NCI-H460 (cell line): ENCODE measurements at places on chromosomes 7 and 10.
A peak's percentile ranks its signal among the peaks of the same experiment; 100 is the strongest.

DNA sequence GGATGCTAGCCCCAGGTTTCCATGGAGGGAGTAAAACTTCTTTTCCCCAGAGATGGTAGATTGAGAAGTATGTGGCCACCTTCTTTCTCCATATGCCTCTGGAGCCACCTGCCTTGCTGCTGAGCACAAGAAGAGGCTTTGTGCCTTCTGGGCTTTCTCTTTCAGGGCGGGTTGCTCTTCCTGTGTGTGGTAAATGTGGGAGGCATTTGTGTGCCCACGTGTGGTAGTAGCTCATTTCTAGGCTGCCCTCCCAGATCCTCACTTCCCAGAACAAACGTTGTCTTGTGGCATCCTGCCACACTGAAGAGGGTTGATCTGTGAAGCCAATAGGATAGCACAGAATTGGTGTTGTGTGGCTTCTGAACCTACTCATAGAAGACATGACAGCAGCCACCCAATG lies 342.0 kb upstream of the PODXL start:
- DNase-seq = no peak

DNA sequence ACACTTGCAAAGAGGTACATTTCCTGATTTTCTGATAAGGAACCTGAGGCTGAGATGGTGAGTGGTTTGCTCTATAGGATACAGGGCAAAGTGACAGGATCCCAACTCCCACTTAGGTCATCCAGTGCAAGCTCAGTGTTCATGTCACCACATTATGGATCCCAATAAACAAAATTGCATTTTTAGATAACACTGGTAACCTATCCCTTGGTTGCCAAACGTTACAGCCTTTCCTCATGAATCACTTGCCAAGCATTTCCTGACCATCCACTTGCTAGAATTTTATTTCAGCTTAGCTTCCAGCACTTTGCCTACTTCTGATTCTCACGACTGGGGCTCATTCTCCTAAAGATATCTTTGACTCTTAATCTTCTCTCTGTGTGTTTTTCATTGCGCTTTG lies 131.4 kb upstream of the ODAD2 start:
- DNase-seq = no peak

GRCh38 chr7:31858055-31858454 lies 171.0 kb downstream of the PPP1R17 start:
- no peak for DNase-seq

DNA sequence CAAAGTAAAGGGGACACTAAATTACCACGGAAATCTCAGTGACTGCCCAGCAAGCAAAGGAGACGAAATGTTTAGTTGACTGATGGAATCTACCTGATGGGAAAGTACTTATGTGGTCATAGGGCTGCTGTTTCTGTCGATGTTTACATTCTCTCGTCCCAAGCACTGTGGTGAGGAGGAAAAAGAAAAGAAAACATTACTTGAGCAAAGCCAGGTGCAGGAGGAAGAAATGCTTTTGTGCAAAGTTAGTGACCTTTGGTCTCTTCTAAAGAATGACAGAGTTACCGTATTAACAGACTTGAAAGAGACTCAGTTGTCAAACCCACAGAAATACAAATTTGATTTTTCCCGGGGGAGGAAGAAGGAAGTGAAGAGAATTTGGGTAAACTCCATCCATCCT lies 43.3 kb upstream of the FMC1 start:
- no peak for DNase-seq

DNA sequence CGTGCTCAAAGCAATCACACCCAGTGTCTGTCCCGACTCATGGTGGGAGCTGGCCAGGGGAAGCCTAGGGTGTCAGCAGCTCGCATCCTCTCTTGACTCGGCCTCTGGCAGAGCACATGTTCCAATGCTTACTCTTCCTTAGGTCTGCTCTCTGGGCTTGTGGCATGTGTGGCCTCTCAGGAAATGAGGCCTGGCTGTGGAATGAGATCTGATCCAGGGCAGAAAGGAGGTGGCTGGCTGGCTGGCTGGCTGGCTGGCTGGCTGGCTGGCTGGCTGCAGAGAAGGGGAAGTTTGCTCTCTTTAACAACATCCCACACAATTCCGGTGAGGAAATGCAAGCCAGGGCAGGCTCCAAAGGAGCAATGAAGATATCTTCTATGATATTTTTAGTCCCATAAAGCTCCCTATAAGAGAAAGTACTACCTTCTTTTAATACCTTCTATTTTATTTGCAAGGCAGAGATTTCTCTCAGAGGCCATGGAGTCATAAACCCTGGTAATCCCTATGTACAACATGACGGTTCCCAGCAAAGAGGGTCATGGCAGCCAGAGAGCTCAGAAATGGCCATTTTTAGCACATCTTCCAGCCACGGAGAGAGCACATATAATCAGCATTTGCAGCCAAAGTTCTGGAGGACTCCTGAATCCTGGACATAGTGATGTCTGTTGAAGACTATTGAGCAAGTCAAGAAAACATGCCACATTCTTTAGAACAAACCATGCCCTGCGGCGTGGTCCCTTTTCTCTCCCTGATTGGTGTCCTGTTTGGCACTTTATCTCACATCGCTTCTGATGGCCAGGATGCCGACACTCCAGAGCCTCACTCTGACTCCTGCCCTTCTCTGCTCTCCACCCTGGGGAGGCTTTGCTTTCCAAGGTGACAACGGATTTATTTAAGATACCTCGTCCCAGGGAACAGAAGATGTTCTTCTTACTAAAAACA lies 153.7 kb downstream of the FANK1 start:
- DNase-seq = no peak

DNA sequence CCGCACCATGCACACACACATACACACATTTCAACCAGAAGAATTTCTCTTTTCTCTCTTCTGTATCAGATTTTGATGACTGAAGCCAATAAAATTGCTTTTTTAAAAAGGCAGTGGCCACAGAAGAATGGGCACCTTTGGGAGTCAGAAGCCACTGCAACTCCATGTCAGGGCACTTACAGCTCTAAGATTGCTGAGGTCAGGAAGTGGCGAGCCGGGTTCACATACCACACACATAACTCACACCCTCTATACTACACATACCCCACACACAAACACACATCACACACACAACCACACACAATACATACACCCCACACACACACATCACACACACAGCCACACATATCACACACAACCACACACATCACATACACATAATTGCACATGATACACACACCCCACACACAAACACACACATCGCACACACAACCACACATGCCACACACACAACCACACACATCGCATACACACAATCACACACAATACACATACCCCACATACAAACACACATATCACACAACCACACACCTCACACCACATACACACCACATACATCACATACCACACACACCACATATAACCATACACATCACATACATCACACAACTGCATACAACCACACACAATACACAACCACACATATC lies 31.2 kb downstream of the GPRIN2 start:
- no peak for DNase-seq

DNA sequence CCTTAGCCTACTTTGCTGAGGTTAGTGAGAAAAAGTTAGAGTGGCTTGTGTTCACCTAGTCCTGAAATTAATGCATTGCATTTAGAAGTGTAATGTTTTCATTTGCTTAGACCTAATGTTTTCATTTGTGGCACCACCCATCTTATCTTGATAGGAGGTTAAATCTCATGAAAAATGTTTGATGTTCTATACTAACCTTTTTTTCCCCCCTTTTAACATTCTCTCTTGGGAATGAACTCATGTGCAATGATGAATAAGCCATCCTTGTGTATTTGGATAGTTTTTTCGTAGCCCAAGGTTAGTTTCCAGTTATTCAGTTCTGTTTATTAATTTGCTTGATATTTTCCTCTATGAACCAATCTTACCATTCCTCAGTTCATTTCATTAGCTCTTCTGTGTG lies 2.8 kb downstream of the FHIP2A start:
- no peak for DNase-seq

DNA sequence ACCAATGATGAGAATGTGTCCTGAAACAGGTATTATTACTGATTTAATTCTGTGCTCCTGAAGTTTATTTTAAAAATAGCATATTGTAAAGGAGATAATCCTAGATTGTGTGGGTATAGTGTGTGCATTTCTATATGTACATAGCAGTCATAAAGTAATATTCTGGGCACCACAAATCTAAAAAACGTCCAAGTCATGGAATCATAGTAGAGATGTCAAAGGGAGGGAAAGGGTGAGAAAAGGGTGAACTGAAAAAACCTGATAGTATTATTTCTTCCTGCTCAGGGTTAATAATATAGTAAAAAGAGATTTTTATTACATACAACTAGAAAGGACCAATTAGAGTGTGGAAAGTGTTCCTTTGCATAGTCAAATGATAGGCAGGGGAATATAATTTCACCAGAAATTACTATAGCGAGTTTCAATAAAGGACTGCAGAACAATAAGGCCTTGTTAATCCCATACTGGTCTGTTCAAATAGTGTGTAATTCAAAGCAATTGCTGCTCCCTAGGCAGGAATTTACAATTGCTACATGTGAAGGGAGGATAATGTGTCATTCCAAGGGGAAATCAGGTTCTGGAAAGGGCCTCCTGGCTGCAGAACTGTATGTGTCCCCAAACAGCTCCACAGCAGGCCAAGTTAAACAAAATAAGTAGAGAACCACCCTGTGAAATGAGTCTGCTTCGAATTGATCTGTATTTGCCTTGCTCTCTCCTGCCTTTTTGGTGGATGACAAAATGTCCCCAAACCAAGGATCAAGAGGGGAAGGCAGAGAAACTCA lies 42.5 kb upstream of the KMT2E start:
- DNase-seq = no peak

- DNase-seq = peak; percentile 74
Observed at GRCh38 chr7:157339777-157340677, 3.2 kb downstream of the DNAJB6 start.

DNA sequence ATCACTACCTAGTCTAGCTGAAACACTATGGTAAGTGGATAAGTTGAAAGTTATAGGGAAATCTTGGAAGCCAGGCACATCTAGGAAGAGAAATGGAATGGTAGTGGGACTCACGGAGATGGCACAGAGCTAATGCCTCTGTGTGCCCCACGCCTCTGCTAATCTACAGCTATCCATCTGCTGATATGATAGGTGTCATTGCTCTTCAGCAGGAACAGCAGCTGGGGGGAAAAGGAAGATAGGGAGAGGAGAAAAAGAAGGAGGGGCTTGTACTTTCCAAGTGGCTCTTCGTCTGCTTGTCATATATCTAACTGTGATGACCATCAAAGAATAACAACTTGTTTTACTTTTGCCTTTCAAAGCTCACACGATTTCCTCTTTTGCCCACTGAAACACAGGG lies 1199.1 kb upstream of the SORCS1 start:
- no peak for DNase-seq

DNA sequence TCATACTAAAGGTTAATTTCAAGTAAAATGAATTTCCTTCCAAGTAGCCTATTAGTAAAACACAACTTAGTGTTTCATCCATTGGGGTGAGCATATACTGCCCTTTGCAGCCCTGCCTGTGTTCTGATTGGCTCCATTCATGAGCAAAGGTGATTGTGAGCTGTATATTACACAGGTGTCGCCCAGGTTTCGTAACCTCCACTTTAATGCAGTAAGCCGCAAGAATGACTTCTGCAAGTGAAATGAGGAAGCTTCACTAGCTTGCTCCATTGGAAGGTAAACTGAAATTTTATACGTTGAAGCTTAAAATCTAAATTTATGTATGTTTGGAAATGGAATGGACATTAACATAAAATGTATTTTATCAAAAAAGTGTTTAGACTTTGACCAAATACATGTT lies 24.4 kb downstream of the MTURN start:
- no peak for DNase-seq

DNA sequence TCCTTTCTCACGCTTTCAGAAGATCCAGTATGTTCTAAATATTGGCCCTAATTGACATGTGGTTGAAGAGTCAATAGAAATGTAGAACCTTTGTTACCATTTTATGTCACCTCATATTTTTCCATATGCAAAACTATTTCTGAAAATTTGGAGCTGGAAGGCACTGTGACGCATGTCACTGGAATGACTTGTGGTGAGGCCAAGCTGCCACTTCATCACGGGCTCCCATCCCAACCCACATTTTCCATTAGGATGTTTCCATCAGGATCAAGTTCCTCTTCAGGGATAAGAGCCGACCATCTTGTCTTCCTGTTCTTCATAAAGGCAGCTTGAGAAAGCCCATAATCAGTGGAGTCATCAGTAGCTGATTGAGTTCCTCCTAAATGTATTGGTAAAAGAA lies 1241.7 kb downstream of the GATA3 start:
- DNase-seq = no peak

GRCh38 chr7:4265066-4265465 lies 417.0 kb upstream of the FOXK1 start:
- no peak for DNase-seq

DNA sequence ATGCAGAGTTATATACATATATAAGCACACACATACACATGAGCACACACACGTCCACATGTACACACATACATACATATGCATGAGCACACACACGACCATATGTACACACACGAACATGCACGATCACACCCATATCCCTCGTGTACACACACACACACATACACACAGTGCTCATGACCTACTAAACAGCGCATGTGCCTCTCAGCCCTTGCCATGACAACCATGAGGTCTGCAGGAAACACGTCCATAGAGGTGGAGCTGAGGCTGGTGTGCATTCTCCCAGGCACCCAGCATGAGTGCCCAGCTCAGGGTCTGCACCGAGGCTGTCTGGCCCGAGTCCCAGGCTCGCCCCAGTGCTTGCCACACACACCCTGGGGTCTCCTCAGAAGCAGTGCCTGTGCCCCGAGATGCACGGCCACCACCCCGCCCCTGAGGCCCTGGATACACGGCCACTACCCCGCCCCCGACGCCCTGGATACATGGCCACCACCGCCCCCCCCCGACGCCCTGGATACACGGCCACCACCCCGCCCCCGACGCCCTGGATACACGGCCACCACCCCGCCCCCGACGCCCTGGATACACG lies 529.6 kb downstream of the DNAJB6 start:
- DNase-seq = no peak

- DNase-seq = no peak
Observed at GRCh38 chr7:116527521-116527920, 2.7 kb downstream of the CAV1 start.

DNA sequence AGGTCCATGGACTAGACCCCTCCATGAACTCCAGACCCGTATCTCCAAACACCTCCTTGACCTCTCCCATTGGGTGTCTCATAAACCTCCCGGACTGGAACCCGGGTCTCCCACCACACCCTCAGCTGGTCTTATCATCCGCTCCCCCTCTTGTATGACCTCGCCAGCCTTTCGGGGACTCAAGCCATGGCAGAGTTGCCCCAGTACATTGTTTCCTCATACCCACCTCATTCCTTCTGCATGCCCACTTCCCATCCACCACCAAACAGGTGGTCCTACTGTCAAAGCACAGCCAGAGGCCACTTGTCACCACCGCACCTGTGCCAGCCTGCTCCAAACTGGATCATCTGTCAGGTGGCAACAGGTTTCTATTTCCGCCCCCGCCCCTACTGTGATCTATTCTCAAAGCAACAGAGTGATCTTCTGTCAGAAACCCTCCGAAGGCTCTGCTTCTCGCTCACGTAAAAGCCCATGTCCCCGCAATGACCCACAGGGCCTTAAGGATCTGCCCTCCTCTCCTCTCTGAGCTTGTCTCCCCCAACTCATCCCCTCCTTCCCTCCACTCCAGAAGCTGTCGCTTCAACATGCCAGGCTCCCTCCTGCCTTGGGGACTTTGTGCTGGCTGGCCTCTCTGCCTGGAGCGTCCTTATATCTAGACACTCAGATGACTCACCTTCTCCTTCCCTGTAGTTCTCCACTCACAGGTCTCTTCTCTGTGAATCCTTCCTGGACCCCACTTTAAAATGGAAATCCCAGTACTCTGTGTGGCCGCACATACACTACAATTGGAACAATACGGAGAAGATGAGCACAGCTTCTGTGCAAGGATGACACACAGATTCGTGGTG lies 22.8 kb upstream of the PRKAG2 start:
- DNase-seq = no peak
